ENCODE measurements at places on chromosomes 4 and X. TPM values are rescaled to one million over a fixed set of nuclear protein-coding genes. Genes with fewer than 3 reads are reported as not detected.

- no peak for DNase-seq
Measured at GRCh38 chr4:183837222-183837621, 67.9 kb upstream of the STOX2 start.

GRCh38 chr4:68869274-68869773 lies 53.5 kb downstream of the UGT2B10 start:
- DNase-seq, result no peak

DNA sequence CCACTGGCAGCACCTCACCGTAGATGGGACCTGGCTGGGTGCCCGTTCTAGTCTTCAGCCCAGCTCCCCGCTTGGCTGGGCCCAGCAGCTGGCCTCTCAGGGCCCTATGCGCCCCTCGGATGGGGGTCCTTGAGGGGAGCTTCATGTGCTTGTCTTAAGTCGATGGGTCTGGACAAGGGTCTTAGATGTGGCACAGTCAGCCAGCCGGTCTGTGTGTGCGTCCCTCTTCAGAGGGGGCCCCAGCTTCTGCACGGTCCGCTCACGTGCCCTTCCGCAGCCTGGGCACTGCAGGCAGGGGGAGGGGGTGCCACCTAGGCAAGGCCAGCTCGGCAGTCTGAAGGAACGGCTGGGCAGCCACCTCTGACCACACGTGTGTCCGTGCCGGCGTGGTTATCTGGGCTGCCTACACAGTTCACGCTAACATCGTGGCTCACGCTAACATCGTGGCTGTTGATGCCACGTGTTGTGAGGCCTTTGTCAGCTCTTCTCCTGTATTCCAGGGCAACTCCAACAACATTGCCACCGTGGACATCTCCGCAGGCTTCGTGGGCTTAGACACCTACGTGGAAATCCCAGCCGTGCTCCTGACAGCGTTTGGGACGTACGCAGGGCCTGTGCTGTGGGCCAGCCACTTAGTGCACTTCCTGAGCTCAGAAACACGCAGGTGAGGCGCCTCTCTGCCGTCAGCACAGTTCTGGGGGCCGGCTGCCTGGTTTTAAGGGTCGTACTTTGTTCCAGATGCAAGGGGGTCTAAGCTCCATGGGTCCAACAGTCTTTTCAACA lies 34.5 kb downstream of the PIGG start:
- DNase-seq, result no peak

GRCh38 chr4:33357121-33357520 lies 2637.0 kb downstream of the PCDH7 start:
- no peak for DNase-seq

DNA sequence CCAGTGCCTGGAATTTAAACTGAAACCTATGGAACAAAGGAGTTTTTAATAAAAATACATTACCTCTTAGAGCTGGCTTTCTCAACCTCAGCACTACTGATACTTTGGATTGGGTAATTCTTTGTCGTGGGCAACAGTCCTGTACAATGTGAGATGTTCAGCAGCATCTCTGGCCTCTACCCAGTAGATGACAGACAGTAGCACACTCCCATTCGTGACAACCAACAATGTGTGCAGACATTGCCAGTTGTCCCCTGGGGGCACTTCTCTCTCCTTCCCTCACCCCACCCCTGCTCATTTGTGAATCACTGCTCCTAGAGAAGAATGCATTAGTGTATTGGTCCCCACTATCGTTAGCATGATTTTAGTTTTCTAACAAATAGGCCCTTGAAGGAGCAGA lies 16.2 kb downstream of the GPAT3 start:
- no peak for DNase-seq

FGFR3 gene
- total RNA-seq, result not detected

TBC1D1 gene
- 539 TPM for total RNA-seq

All from OCI-LY7 (cell line).